ENCODE measurements at places on chromosomes 3 and 15. TPM values are rescaled to one million over a fixed set of nuclear protein-coding genes. Genes with fewer than 3 reads are reported as not detected.

GRCh38 chr3:147418808-147419701, 9.9 kb downstream of the ZIC1 start:
- peak; percentile 62 for DNase-seq

GRCh38 chr15:96792216-96792615, 461.7 kb downstream of the NR2F2 start:
- no peak for DNase-seq

GRCh38 chr15:36591536-36592411, 12.3 kb downstream of the CDIN1 start:
- no peak for DNase-seq

DNA sequence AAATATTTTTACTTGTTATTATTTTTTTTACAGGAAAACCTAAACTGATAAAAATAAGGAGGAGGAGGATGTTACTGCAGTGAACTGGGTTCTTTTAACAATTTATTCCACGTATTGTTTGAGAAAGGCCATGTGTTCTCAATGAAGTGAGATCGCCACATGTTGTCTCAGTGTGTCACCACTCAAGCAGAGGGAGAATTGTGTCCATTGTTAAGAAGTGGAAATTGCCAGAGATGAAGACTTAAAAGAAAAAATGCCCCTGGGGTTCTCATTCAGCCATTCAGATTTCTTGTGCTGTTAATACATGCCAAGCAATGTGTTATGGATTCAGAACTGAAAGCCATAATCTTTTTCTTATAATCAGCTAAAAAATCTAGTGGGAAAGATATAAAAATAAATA, 297.1 kb downstream of the NSUN3 start:
- no peak for DNase-seq

DNA sequence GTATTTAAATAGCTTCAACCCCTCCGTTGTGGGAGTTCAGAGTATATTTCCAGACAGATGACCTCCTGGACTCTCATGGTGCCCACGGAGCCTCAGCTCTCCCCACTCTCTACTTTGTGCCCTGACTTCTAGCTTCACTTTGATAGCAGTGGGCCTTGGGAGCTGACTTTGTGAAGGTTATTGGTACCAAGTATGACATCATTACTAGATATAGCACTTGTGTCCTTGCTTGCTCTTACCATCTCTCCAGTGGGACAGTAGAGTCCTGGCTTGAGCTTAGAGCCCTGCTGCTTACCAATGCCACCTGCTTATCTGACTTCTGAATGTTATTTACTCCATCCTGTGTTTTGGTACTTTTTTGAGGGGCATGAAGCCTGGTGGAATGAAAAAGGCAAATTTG, 53.4 kb downstream of the PPM1L start:
- DNase-seq, result no peak

DNA sequence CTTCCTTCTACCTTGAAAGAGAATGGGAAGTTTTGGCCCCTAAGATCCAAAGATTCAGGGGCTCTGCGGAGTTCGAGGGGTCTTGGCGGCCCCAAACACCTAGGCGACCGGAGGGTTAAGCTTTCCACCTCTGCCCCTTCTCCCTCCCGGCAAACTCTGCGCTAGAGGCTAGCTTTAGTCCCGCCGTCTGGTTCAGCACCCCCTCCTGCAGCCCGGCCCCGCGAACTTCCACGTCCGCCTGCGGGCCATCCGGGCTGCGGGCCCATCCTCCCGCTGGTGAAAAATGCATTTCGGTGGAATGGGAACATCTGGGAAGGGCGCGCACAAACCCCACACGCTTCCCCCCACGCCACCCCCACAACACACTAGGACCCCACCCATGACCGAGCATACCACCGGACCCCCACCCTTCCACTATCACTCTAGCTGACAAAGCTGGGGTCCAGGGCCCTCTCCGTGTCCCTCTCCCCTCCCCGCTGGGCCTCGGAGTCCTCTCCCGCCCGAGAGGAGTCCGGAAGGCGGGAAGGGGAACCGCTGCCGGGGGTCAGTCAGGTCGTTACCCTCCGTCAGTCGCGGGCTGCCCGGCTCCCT, 1.0 kb downstream of the SHOX2 start:
- peak; percentile 44 for DNase-seq

- DNase-seq, result no peak
Measured at GRCh38 chr3:132405188-132405587, 12.1 kb upstream of the DNAJC13 start.

DNA sequence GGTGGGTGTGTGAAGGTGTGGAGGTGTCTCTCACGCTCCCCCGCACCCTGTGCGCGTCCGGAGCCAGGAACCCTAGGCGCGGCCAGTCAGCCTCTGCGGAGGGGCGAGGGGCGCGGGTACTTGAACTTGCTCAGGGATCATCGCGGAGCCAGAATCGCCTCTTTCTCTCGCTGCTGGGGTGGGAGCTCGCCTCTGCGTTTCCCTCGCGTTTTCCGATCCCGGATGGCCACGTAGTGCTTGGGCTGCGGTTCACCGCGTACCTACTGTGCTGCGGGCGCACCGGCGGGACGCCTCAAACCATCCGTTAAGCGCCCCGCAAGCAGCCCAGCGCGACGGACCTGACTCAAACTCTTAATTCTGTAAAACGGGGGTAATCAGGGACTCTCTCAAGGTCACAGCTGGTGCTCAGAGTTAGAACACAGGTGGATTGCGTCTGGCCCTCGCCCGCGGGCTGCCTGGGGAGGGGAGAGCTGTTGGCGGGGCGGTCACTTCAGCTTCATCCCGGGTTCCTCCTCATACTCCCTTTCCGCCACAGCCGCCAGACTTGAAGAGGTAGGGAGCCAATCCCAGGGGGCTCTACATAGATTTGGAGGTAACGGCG, 686 bp downstream of the MYRIP start:
- no peak for DNase-seq

DNA sequence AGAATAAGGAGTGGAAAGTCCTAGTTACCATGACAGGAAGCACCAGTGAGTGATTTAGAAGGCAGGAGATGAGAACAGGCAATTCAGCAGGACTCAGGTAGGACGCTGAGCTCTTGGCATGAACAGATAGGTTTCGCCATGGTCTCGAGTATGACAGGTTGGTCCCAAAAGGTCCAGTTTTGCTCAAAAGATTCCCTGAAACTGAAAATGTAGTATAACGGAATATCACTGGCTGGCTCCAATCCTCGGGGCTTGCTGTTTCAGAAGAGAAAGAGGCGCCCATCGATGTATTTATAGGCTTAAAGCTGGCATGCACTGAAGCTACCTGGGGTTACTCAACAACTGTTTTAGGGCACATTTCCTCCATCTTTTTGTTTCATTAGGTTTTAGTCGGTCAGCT, 59.2 kb downstream of the SRGAP3 start:
- DNase-seq, result no peak

DNA sequence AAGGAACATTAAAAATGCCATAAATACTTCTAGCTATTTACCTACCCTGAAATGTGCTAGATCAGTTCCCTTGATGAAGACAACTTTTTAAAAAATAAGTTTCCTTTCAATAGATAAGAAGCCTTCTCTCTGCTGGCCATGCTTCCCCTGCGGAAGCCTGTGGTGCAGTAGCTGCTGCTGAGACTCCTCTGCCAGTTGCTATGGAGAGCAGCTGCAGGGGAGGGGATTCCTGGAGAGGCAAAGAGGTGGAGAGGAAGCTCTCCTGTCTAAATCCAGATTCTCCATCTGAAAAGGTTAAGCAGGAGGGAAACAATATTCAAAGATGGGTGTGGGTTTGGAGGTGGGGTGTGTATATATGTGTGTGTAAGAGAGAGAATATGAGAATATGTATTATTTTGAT, 69.8 kb upstream of the BFSP2 start:
- no peak for DNase-seq

The LRRIQ4 gene
- not detected for total RNA-seq

The COL6A5 gene
- total RNA-seq, result not detected

The SH2D7 gene
- total RNA-seq, result not detected

The PTPRG gene
- 34.1 TPM for total RNA-seq

Measured in Right ventricle myocardium inferior (tissue), 1 donor.